ENCODE measurements at places on chromosomes 5 and 9.

DNA sequence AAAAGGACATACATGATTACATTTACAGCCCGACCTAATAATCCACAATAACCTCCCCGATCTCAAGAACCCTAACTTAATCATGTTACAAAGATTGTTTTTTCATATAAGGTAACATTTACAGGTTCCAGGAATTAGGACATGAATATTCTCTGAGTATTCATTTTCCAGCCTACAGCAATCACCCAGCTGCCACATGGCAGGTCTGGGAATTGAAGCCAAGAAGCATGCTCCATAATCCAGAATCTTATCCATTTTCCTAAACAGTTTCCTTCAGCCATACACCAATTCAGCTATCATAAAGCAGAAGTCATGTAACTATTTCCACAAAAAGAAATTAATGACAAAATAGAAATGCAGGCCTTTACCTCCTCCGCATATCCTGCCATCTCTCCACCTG lies 163.4 kb downstream of the CAAP1 start:
- H3K4me1 ChIP-seq = no peaks in the 10 kb centered on the region
- H3K36me3 ChIP-seq = no peaks in the 10 kb centered on the region
- H3K4me3 ChIP-seq = no peak overlapping the region
- DNase-seq = no peak
- no peaks in the 10 kb centered on the region for H3K27me3 ChIP-seq
- H3K27ac ChIP-seq = no peak overlapping the region

DNA sequence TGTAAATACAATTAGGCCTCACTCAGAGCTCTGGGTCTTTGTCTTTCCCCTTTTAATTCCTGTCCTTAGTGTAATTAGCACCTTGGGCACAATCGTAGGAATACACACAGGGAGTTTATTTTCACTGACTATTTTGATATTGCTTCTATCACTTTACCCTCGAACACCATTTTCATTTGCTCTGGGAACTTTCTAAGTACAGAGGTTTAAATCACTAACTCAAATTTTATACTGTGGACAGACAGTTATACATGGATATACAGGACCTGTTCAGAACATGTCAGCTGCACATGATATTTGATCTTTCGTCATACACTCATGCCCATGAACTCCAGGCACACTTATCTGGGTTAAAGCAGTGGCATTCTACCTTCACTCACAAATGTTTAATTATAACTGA lies 217.8 kb upstream of the TMEM161B start:
- H3K36me3 ChIP-seq = no peaks in the 10 kb centered on the region
- no peak for DNase-seq
- H3K4me3 ChIP-seq = no peak overlapping the region
- H3K27ac ChIP-seq = no peak overlapping the region
- H3K27me3 ChIP-seq = no peaks in the 10 kb centered on the region

- DNase-seq = peak; percentile 76
- H3K4me3 ChIP-seq = no peak overlapping the region
- H3K27ac ChIP-seq = peak overlapping the region; percentile 20
- no peaks in the 10 kb centered on the region for H3K36me3 ChIP-seq
- peaks cover 6% of the 10 kb centered on the region for H3K4me1 ChIP-seq
- no peaks in the 10 kb centered on the region for H3K27me3 ChIP-seq
Measured at GRCh38 chr5:147558826-147559225, 49.0 kb upstream of the DPYSL3 start.

DNA sequence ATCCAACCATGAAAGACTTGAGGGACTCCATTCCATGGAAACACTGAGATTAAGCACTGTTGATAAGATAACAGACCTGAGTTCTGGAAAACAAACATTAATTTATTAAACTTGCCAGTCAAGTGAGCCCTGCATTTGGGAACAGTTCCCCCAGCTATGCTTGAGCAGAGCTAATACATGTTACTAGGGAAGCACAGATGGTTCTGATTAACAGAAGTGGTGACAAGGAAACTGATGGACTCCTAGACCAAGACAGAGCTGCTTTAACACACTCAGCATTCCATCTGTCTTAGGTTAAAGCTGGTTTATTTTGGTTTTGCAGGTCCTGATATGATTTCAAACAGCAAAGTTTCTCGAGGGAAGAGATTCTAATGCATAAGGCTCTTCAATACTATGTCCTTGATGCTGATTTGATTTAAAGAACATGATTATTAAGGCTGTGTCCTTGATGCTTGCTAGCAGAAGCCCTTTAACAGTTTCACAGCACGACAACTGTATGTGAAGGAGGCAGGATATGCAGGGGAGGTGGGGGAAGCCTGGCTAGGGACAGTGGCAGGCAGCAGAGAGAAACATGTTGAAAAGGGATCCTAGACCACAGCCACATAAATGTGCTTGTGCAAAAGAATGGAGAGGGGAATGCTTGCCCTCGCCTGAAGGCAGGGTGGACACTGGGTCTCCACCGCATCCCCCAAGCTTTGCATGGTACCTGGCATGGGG lies 66.2 kb downstream of the ACTBL2 start:
- no peaks in the 10 kb centered on the region for H3K36me3 ChIP-seq
- no peak for DNase-seq
- no peak overlapping the region for H3K4me3 ChIP-seq
- H3K4me1 ChIP-seq = no peaks in the 10 kb centered on the region
- no peaks in the 10 kb centered on the region for H3K27me3 ChIP-seq

- H3K36me3 ChIP-seq = no peaks in the 10 kb centered on the region
- H3K27ac ChIP-seq = no peak overlapping the region
Measured at GRCh38 chr5:82799361-82800077, 277.7 kb downstream of the TMEM167A start.

GRCh38 chr9:29437526-29437925 lies 1864.2 kb upstream of the C9orf72 start:
- H3K4me1 ChIP-seq = no peaks in the 10 kb centered on the region
- H3K4me3 ChIP-seq = no peak overlapping the region
- H3K27me3 ChIP-seq = no peaks in the 10 kb centered on the region

DNA sequence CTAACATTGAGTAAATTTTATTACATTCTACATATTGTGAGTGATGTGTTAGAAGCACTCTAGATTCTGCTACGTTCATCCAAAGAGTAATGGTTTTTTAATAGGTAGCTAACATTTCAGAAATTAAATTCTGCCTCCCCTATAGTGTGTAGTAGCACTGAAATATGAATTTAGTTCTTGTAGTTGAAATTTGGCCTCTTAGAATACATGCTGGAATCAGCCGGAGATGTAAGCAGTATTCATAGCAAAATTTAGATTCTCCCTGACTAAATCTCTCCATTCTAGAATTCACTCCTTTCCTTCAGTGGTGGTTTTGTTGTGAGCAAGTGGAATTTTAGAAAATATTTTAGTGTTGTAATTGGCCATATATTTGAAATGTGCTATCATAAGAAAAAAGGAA lies 799.9 kb upstream of the CDH10 start:
- H3K36me3 ChIP-seq = no peaks in the 10 kb centered on the region
- H3K27me3 ChIP-seq = no peaks in the 10 kb centered on the region
- no peak overlapping the region for H3K4me3 ChIP-seq
- no peak overlapping the region for H3K27ac ChIP-seq
- no peak for DNase-seq

DNA sequence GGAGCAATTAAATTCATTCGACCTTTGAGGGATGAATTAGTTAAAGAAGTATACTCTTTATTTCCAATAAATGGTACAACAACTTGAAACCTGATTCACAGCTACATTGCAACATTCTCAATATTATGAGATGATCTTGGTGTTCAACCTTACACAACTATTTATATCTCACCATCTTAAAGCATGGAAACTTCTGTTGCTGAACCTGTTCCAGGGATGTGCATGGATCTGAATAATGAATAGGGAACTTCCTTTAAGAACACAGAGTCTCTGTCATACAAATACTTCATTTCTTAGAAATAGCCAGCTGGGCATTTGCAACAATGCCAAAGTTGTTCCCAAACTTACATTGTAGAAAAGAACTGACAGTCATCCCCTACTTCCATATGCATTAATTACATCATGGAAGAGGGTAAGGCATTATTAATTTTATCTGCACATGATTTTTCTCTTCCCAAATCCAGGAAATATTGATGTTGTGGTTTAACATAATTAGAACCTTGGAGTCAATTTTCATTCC lies 39.8 kb upstream of the CCDC112 start:
- H3K4me1 ChIP-seq = no peaks in the 10 kb centered on the region
- no peak for DNase-seq
- no peak overlapping the region for H3K27ac ChIP-seq
- H3K4me3 ChIP-seq = no peak overlapping the region
- no peaks in the 10 kb centered on the region for H3K36me3 ChIP-seq

- no peaks in the 10 kb centered on the region for H3K36me3 ChIP-seq
- no peaks in the 10 kb centered on the region for H3K27me3 ChIP-seq
- no peak overlapping the region for H3K27ac ChIP-seq
- DNase-seq = no peak
Measured at GRCh38 chr5:6379246-6379645, 899 bp upstream of the MED10 start.
